ENCODE measurements at places on chromosomes 5 and 9.

GRCh38 chr5:81517462-81517861 lies 123.5 kb upstream of the ACOT12 start:
- DNase-seq, result no peak

DNA sequence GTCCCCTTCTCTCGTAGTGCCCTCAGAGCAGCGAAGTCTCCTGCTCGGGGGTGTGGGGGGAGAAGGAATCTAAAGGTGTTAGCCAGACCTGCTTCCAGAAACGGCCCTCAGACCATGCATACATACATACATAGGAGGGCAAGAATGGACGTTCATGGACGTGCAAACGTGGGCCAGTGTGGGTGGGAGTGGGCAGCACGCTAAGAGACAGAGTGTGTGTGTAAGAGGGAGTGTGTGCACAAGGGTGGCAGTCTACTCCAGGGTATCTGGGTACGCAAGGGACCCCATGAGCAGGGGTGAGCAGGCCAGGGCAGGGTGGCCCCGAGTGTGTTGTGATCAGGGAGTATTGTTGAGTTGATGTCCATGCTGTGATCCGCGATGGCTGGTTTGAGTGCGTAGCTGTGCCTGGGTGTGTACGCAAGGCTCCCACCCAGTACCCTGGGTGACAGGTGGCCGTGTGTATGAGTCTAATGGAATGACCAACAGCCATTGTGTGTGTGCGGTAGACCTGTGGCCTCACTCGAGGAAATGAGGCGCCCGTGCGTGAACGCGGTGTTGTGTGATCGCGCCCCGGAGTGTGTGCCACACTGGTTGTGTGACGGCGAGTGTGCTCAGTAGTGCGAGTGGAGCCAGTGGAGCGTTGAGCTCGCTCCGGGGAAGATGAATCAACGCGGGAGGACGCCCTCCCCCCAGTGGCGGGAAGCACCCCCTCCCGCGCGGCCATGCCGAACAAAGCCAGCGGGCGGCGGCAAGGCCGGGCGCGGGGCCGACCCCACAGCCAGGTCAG lies 826 bp downstream of the GPRIN1 start:
- no peak for DNase-seq

GRCh38 chr5:160291467-160291866 lies 20.9 kb downstream of the CCNJL start:
- DNase-seq, result no peak

GRCh38 chr5:32710550-32711361 lies at the start of gene NPR3:
Gene NPR3 (plus strand): TSS chr5:32711321. CDS start chr5:32711777, 456 bp downstream.
- no peak for DNase-seq

GRCh38 chr5:39236718-39237117 lies 17.4 kb upstream of the FYB1 start:
- DNase-seq, result no peak

DNA sequence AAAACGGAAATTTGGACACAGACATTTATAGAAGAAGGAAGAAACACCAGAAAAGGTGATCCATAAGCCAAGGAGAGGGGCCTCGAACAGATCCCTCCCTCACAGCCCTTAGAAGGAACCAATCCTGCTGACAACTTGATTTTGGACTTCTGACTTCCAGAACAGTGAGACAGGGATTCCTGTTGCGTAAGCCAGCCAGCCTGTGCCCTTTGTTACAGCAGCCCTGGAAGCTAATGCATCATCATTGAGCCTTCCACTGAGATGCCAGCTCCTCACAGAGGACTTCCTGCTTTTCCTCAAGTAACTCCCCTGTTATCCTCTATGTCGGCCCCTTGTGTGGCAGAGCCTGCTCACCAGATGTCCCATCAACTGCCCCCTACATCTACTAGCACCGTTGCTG lies 94.1 kb downstream of the JMY start:
- no peak for DNase-seq

Measured in stimulated activated CD8-positive, alpha-beta memory T cell treated with anti-CD3 and anti-CD28 coated beads, Interleukin-2, amount 100 ng/mL, for 1 hour (primary cell).